AG09319 (cell line): ENCODE measurements at places on chromosomes 1 and 21.

DNA sequence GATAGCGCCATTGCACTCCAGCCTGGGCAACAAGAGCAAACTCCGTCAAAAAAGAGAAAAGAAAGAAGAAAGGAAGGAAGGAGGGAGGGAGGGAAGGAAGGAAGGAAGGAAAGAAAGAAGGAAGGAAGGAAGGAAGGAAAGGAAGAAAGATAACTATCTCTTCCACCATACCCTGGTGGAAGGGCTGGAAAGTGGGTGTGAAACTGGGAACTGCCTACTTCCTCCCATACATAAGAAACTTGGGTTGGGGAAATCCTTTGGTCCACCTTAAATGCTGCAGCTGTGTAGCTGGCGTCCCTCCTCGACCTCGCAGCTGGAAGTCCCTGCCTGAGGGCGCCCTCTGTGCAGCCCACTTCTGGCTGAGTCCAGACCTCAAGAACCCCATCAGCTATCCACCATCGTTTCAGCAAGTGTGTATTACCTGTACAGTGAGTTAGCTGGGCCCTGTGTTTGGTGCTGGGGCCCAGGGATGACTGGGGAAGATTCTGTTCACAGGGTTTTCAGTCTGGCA is 4.6 kb upstream of the FAM167B start:
- no peak for DNase-seq

GRCh38 chr1:99749504-99750347 is 16.7 kb downstream of the FRRS1 start:
- DNase-seq = no peak

- no peak for DNase-seq
Measured at GRCh38 chr1:224707843-224708725, 92.0 kb downstream of the CNIH3 start.

DNA sequence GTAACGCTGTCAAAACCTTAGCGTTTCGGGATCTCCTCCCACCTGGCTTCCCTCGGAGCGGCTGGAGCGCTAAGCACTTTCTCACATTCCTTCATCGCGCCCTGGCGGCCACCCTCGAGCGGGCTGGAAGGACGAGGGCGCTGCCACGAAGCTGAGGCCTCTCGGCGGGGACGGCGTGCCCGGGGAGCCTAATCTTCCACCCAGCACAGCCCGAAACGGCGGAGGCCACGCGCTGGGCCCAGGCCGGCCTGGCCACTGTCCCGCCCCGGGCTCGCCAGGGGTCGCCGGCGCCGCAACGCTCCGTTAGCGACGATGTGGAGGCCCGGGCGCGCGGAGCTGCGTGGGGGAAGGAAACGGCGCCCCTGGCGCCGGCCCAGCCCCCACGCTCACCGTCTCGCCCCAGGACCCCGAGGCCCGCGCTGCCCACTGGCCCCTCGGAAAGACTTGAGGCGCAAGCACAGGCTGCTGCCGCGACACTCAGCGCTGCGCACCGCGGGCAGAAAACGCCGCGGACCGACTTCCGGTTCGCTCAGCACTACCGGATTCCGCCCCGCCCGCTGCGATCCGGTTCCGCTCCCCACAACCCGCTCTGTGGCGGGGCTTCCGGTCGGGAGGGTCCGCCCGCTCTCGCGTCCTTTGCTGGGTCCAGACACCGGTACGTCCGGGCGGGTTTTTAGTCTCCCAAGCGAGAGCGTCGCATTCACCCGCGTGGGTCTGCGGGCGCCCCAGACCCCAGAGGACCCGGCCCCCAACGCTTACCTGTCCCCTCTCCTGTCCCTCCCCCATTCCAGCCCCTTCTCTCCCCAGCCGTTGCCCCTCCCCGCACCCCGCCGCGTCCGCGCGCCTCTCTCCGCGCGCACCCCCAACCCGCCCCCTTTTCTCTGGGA is at the start of gene YBEY:
TSS of gene YBEY (plus strand) at position 582 of the 887 bp plus-strand sequence. CDS start 572 bp downstream, outside the sequence.
- DNase-seq = peak; percentile 70

GRCh38 chr1:186683652-186684410 is 3.6 kb upstream of the PTGS2 start:
- no peak for DNase-seq

DNA sequence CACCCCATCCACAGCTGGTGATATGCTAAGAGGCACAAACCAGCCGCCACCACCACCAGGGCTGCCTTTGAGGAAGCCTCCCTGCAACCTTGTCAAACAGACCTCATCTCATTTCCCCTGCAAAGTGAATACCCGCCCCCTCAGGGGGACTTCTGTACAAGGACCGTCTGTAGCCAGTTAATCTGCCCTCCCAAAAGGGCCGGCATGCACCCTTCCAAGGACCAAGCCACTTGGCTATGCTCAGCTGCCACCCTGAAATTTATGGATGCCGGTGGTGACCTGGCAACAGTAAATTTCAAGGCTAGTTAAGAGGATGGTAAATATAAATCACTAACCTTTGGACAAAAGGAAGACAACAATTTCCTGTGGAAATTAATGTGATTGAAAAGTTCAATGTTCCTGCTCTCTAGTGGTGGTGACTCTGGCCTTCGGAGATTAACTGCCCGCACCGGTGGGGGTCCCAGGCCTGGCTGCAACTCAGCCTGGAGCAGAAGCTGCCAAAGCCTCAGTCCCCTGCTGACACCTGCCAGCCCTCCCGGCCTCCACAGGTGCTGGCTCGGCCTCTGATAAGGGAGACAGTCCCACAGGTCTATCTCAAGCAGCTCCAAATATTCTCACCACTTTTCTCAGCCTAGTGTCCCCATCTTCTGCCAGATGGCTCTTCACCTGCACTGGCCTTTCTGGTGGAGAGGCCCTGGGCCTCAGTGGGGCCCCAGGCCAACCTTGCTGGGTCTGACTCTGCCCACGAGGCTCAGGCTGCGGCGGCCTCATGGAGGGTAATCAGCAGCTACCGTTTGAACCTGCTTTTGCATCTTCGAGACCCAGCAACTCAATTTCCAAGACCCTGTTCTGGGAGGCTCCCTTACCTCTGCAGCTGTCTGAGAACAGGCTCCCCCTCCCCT is 12.2 kb downstream of the TMEM53 start:
- no peak for DNase-seq

GRCh38 chr1:208077232-208078075 is 166.5 kb upstream of the CD34 start:
- no peak for DNase-seq

- no peak for DNase-seq
Measured at GRCh38 chr1:194133152-194133551, 946.7 kb upstream of the B3GALT2 start.

DNA sequence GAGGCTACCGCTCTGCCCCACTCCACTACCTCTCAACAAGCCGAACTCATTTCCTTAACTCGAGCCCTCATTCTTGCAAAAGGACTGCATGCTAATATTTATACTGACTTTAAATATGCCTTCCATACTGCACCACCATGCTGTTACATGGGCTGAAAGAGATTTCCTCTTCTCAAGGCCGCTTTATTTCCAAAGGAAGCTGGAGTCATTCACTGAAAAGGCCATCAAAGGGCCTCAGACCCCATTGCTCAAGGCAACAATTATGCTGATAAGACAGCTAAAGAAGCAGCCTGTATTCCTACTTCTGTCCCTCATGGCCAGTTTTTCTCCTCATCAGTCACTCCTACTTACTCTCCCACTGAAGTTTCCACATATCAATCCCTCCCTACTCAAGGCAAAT is 6.9 kb upstream of the HPDL start:
- no peak for DNase-seq

- no peak for DNase-seq
Measured at GRCh38 chr1:67648582-67649326, 36.2 kb upstream of the GADD45A start.

DNA sequence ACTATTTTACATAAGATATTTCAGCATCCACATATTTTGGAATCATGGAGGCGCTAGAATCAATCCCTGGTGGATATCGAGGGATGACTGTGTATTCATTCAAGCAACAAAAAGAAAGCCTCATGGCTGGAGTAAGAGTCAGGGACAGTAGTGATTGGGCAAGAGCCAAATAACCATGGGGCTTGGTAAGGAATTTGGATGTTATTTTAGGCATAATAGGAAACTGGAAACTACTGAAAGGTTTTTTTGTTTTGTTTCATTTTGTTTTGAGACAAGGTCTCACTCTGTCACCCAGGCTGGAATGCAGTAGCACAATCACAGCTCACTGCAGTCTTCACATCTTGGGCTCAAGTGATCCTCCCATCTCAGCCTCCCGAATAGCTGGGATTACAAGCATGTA is 33.8 kb upstream of the EYA3 start:
- DNase-seq = no peak

GRCh38 chr1:212979340-212980122 is 29.2 kb downstream of the VASH2 start:
- DNase-seq = no peak

- DNase-seq = no peak
Measured at GRCh38 chr1:44519035-44519676, 114.1 kb downstream of the RNF220 start.

DNA sequence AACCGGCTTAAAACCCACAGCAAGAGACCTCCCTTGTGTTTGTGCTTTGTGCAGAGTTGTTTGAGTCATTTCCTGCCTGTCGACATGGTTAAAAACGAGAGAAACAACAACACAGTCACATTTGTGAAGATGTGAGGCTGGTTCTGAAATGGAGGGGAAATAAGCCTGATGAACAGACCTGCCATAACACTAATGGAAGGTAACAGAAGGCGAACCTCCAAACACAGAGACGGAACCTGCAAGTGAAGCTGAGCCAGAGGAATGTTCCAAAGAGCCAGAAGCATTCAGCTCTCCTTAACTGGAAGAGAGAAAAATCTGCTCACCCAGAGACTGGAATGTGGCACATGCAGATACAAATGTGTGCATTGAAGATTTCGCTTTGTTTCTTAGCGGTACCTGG is 53.2 kb upstream of the RAVER2 start:
- DNase-seq = no peak

- peak; percentile 60 for DNase-seq
Measured at GRCh38 chr1:220810179-220810653, 23.5 kb downstream of the MTARC1 start.

- DNase-seq = no peak
Measured at GRCh38 chr1:80036690-80037432, 1030.3 kb upstream of the ADGRL4 start.

DNA sequence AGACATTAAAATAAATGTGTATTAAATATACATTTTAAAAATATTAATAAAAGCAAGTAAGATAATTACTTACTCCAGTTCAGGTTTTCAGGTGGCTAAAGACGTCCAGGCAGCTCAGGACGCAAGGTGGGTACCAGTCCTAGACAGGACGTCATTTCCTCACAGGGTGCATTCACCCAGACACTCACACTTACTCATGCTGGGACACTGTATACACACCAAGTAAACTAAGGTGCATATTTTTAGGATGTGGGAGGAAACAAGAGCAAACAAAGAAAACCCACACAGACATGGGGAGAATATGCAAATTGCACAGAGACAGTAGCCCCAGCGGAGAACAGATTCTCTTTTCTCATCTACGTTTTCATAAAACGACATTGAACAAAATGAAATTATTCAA is 457.9 kb downstream of the BRINP3 start:
- no peak for DNase-seq

DNA sequence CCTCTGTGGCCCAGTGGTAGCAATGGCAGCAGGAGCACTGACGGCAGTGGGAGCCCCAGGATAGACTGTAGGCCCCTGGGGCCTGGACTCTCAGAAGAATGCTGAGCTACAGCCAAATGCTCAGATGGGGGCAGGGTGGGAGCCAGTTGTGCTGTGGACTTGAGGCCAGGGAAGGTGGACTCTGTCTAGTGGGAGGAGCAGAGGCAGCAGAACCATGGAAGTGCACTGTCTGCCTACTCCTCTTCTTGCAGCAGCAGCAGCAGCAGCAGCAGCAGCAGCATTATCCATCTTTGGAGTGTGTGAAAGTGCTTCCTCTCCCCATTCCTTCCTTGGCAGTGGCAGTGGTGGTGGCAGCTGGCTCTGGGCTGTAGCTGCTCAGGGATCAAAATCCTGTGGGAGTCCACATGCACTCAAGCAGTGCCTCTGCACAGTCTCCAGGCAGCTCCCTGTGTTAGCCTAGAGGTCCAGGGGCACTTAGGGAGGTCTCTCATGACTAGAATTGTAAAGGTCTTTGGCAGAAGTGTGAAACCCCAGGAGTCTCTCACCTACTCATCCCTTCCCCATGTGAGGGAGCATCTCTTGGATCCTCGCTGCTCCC is 917.9 kb upstream of the B3GALT2 start:
- DNase-seq = no peak

- no peak for DNase-seq
Measured at GRCh38 chr1:54403405-54403804, 2.8 kb downstream of the SSBP3 start.

- DNase-seq = no peak
Measured at GRCh38 chr1:25867210-25867991, 8.1 kb downstream of the PAQR7 start.

DNA sequence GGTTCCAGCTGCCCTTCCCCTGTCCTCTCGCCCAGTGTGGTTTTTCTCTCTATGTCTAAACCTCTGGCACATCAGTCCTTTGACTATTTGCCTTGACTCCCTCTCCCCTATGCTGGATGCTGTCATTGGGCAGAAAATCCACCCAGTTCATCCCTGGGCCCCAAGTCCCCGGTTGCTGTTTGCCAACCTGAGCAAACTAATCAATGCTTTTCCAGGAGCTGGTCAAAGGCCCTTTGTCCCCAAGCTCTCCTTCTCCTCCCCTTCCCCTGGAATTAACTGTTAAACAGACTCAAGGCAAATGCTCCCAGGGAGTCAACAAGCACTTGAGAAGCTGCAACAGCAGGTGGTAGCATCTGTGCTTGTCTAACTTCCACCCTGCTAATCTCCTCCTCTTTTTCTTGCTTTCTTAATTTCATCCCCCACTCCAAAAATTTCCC is 102.7 kb downstream of the LMX1A start:
- no peak for DNase-seq

DNA sequence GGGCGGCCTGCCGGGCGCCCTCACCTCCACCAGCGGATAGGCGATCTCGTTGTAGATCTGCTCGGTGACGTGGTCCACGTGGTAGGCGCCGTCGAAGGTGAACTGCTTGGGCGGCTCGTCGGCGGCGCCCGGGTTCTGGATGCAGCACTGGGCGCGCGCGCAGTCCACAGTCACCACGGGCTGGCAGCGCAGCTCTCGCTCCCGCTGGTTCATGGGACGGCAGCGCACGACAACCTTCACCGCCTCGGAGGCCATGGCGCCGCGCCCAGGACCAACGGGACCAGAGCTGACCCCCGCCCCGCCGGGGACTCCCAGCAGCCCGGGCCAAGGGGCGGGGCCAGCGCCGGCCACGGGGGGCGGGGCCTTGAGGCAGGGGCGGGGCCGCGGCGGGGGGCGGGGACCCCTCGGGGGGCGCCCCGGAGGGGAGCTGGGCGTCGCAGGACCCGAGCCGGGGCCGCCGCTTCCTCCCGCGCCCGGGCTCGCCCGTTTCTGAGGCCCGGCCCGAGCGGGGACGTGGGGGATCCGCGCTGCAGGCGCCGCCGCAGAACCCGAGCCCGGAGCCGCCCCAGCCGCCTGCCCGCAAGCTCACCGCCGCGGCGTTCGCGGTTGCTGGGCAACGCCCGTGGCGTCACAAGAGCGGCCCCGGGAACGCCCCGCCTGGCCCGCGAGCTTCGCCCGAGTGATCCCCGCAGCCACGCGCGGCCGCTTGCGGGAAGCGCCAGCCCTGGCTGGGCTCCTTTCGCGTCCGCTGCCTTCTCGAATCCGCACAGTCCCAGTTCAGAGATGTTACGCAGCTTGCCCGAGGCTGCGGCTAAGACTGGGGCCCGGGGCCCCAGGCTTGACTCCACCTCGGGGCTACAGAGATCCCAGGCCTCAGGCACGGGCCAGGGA is at the start of gene KIF17:
TSS of gene KIF17 (minus strand) at position 556 of the 891 bp plus-strand sequence. CDS start at position 255, 301 bp downstream.
- peak; percentile 41 for DNase-seq
